ENCODE measurements at places on chromosomes 3 and 15. TPM values are rescaled to one million over a fixed set of nuclear protein-coding genes. Genes with fewer than 3 reads are reported as not detected.

Gene ZNF385D
- 0.83 TPM for total RNA-seq

Gene BOC
- total RNA-seq: 3.9 TPM

Gene FHIT
- total RNA-seq: 2.1 TPM

Gene CHL1
- total RNA-seq: 2.1 TPM

Gene NAALADL2
- total RNA-seq: 11.6 TPM

Gene NOX5
- 0.33 TPM for total RNA-seq

Gene TMEM212
- total RNA-seq: not detected

Gene MKRN3
- total RNA-seq: under 0.01 TPM

Gene STARD9
- total RNA-seq: 8.3 TPM

Gene LRRIQ4
- total RNA-seq: under 0.01 TPM

Gene BLM
- 1.5 TPM for total RNA-seq

Gene EPHA3
- 0.99 TPM for total RNA-seq

Gene SCG3
- total RNA-seq: not detected

Gene TEX55
- total RNA-seq: not detected

Gene COL7A1
- 36.7 TPM for total RNA-seq

Gene SAMD7
- total RNA-seq: not detected

Gene ZNF774
- 1.3 TPM for total RNA-seq

Gene LRTM1
- not detected for total RNA-seq

Gene PPP2R3A
- 10.5 TPM for total RNA-seq

Gene C3orf49
- total RNA-seq: not detected

Gene RPN1
- total RNA-seq: 303 TPM

Gene CDCP1
- total RNA-seq: 16.9 TPM

Gene WNT5A
- 117 TPM for total RNA-seq

Gene SLC9C1
- not detected for total RNA-seq

Gene GRK7
- total RNA-seq: not detected

Gene ROBO2
- 1.5 TPM for total RNA-seq

Gene CNTN6
- total RNA-seq: not detected

Gene FMN1
- 27.7 TPM for total RNA-seq

Gene SLITRK3
- total RNA-seq: not detected

Gene ACKR2
- under 0.01 TPM for total RNA-seq

Gene TMIE
- 0.51 TPM for total RNA-seq

Gene CCDC13
- total RNA-seq: 0.51 TPM

Gene NCK1
- 59.5 TPM for total RNA-seq

Gene FOXB1
- total RNA-seq: not detected

Measured in fibroblast of lung (primary cell).